Kidney tubule cell (primary cell): ENCODE measurements at places on chromosomes 11 and 22.

GRCh38 chr11:47886096-47886495 lies 37.9 kb upstream of the NUP160 start:
- peak; percentile 18 for DNase-seq

DNA sequence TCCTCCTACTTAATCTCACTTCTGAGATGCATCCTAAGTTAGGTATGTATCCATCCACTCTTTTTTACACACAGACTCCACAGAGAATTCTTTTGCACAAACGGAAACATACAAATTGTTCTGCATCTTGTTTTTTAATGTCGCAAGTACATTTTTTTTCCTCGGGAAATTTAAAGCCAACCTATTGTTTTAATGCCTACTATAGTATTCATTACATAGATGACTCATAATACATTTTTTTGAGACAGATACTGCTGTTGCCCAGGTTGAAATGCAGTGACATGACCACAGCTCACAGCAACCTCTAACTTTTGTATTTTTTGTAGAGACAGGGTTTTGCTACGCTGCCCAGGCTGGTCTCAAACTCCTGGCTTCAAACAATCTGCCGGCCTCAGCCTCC lies 90.8 kb upstream of the TMEM45B start:
- DNase-seq = no peak

- no peak for DNase-seq
Observed at GRCh38 chr11:99893811-99894210, 793.3 kb upstream of the ARHGAP42 start.

DNA sequence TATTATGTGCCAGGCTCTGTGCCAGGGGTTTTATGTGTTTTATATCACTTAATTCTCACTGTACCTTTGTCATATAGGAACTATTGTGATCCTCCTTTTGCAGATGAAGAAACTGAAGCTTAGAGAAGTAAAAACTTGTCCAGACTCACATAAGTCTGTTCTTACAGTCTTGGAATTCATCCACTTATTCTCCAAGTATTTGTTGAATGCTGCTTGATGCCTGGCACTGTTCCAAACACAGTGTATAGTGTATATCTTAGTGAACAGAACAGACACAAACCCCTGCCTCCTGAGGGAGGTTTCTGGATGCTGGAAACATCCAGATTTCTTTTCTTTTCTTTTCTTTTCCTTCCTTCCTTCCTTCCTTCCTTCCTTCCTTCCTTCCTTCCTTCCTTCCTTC lies 29.0 kb upstream of the FGF3 start:
- DNase-seq = no peak

- peak; percentile 78 for DNase-seq
Observed at GRCh38 chr11:116353589-116353988, 419.2 kb downstream of the BUD13 start.

- DNase-seq = no peak
Observed at GRCh38 chr11:1112351-1113191, 37.9 kb downstream of the MUC2 start.

DNA sequence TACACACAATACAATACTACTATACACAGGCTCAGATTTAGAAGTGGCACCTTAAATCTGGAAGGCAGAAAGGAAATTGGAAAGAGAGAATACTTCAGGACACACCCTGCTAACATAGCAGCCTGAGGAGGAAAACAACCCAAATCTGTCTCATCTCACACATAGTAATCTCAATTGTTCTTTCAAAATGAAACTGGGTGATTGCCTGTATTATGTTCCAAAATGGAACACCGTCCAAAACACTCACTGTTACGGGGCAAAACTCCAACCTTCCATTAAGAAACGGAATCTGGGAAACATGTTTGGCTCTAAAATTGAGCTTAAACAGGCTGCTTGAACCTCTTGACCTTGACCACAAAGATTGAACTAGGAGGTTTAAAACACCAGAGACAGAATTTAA lies 572.6 kb downstream of the OPCML start:
- DNase-seq = no peak

DNA sequence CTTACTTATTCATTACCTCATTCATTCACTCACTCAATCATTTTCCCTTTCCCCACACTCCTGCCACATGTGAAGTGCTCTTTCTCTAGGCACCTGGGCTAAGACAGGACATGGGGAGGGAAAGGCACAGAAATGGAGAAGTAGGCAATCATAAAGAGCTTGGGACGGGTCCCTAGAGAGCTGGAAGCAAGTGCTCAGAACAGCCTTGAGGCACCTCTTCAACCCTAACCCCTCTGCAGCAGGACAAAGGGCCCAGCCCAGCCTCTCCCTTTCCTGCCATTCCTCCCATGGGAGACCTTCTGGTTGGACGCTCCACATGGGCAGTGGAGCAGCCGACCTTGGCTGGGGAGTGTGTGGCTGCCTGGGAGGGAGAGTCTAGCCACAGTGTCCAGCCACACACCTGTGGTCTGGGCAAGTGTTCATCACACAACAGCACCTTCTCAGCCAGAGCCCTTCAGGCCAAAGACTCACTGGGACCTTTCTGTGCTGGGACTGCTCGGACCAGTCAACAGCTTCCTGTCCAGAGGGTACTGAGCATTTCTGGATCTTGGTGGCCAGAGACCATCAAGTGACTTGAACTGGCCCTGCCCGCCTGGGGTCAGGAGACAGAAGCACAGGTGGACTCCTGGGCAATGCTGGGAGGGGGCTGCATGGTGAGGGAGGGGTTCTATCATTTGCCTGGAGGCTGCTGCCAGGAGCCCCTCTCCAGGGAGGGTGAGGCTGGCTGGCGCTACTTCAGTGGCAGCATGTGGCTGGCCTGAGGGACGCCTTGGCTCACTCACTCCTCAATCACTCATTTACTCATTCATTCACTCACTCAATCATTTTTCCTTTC lies 1.0 kb upstream of the MUC5AC start:
- DNase-seq = no peak

GRCh38 chr11:10742460-10743208 lies 8.4 kb upstream of the CTR9 start:
- DNase-seq = peak; percentile 37

- no peak for DNase-seq
Observed at GRCh38 chr11:121881806-121882205, 234.2 kb downstream of the BLID start.

GRCh38 chr22:49785046-49785521 lies 42.6 kb downstream of the BRD1 start:
- no peak for DNase-seq

- no peak for DNase-seq
Observed at GRCh38 chr11:36215693-36216060, 73.5 kb downstream of the COMMD9 start.

- DNase-seq = no peak
Observed at GRCh38 chr22:28826921-28827320, 26.6 kb upstream of the XBP1 start.

DNA sequence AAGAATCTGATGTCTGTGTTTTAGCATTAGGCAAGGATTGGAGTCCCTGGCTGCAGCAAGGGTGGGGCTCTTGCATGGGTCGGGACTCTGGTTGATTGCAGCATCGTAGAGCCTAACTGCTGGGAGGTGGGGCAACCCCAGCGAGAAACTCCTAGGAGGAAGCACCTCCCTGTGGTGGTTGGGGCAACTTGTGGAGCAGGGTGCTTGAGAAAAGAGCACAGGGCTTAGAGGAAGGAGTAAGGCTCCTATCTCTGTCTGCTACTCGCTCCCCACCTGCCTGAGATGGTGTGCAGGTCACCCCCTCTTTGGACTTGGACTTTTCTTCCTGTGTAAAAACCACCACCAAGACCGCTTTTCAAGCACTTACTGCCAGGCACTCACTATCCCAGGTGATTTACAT lies 15.6 kb downstream of the SREBF2 start:
- DNase-seq = no peak

- DNase-seq = no peak
Observed at GRCh38 chr11:117932947-117933346, 3.7 kb upstream of the TMPRSS13 start.

GRCh38 chr11:94536386-94536785 lies 7.3 kb upstream of the FUT4 start:
- no peak for DNase-seq

GRCh38 chr22:48551716-48552268 lies 1275.9 kb downstream of the BRD1 start:
- no peak for DNase-seq

DNA sequence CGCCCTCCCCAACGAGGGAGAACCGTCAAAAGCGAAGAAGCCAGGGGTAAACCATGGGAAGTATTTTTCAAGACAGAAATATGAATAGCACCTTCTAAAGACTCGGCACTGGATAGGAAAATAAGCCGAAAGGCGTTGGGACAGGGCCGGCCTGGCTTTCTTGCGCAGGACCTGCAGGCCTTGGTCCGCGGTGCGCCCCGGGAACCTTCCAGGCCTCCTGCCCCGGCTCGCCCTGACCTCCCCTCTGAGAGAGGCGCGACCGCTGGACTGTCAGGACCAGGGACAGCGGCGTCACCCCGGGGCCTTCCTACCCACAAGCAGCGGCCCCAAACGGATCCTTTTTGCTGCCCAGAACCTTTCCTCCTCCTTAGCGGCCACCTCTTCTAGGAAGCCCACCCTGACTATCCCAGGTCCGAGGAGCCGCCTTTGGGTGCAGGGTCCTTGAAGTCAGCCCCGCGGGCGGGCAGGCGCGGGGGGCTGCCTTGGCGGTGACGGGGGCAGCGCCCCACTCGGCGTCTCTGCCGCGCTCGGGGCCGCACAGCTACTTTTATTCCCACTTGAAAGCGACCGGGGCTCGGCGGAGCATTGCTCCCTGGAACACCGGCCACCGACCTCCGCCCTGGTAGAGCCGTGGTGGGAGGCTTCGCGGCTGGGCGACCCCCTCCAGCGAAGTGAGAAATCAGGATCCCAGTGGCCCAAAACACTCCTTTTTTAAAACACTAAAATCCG lies 650 bp upstream of the MAPK11 start:
- peak; percentile 72 for DNase-seq

DNA sequence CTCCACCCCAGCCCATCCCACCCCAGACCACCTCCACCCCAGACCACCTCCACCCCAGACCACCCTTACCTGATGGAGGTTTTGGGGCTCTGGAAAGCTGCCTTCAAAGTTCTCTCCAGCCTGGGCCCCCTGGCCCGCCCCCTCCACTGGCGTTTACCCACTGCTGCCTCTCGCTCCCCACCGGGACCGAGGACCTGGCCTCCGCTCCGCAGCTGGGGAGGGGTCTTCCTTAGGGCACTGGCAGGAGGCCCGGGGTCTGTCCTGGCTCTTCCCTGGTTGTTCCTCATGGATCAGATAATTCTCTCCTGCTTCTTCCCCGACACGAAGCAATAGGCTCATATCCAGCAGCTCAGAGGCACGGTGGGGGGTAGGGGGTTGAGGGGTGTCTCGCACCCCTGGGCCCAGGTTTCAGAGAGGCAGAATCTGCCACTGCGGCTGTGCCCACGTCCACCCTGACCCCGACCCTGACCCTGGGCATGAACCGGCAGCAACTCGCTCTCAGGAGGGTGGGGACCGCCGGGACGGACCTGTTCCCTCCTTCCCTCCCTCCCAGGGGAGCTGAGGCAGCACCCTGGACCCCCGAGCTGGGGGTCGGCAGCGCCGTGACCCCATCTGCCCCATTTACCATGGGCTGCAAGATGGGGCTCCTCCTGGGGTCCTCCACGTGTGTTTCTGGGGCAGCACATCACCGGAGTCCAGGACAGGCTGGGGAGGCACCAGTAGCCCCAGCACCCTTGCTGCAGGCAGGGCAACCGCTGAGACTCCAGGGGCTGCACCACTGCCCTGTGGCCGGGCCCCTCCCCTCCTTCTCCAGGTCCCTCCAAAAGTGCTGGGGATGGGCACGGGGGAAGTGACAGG lies 12.9 kb downstream of the KRTAP5-5 start:
- no peak for DNase-seq

DNA sequence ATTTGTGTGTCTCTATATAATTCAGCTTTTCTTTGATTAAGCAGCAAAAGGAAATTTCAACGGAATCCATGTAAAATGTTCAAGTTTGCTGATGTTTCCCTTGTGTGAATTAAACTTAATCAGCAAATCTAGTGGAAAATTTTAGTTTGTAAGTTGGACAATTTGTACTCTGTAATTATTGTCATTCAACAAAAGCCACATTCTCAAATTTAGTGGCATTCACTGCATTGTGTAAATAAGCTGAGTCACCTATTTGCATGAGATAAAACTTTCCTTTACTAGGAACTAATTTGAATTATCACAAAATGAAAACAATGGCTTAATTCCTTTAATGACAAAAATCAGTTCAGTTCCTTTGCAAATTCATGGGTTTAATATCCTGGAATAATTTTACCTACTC lies 784.2 kb upstream of the CCDC179 start:
- DNase-seq = no peak
